ENCODE measurements at places on chromosomes 4 and X.

GRCh38 chrX:27715610-27716009 is 92.2 kb upstream of the MAGEB10 start:
- DNase-seq: no peak

- DNase-seq: no peak
These were observed 32.4 kb upstream of the MGST2 start for GRCh38 chr4:139633195-139633594.

DNA sequence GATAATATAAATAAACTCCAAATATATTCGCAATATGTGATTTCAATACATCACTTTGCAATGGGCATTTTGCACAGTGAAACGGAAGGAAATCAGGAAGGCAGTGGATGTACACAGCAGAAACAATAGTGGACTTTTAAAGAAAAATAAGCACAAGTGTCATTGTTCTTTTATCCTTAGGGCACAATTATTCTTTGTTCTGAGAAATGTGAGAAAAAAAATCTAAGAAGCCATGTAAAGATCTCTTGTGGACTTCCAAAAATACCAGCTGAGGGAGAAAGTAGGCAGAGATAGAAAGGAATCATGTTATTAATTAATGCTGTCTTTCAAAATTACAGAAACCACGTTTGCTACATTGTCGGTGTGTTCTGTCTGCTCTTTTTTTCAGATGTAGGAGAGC is 17.6 kb upstream of the PRRG1 start:
- no peak for DNase-seq

GRCh38 chr4:11814758-11815157 is 386.1 kb upstream of the HS3ST1 start:
- no peak for DNase-seq

DNA sequence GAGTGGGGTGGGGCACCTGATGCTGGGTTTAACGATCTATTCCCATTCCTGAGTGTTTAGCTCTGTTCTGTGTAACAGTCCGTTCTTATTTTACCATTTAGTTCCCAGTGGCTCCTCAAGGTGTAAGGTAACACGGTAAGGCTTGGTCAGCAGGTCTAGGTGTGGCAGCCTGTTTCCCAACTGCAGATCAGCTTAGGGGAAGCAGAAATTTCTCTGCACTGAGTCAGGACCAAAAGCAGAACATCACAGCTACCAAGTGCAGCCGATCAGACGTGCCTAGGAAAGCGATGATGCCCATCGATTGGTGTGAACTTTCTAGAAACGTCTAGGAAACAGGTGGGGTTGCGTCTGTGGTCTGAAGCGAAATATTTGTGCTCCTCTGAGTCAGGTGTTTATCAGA is 240.1 kb downstream of the STIM2 start:
- no peak for DNase-seq

GRCh38 chr4:2067446-2068197 is 8.5 kb downstream of the NAT8L start:
- no peak for DNase-seq

DNA sequence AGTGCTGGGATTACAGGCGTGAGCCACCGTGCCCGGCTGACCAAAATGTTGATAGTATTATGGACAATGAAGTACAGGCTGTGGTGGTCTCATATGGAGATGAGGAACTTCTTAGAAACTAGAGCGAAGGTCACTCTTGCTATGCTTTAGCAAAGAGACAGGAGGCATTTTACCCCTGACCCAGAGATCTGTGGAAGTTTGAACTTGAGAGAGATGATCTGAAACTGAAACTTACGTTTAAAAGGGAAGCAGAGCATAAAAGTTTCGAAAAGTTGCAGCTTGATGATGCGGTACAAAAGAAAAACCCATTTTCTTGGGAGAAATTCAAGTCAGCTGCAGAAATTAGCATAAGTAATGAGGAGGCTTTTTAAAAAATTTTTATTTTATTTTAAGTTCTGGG is 8.5 kb upstream of the CTAG2 start:
- no peak for DNase-seq

DNA sequence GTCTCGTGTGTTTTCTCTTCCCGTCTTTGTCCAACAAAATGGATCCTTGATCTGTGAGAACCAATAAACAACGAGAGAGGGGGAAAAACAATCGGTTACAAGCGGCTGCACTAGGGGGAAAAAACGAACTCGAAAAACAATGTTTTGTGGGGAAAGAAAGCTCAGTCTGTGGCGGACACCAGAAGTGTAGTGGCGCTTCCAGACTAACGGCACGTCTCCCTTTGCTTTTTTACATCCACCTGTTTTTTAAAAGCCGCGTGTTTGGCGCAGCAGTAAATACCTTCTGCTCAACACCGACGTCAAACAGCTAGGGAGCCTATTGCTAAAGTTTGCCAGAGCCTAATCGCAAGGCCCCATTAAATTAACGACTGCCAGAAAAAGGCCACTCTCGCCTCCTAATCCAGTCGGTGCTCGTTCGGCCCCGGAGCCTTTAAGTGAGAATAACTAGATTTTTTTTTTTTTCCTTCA is 3.3 kb downstream of the NKX6-1 start:
- no peak for DNase-seq

- no peak for DNase-seq
These were observed 441.9 kb downstream of the INPP4B start for GRCh38 chr4:142404191-142404611.

DNA sequence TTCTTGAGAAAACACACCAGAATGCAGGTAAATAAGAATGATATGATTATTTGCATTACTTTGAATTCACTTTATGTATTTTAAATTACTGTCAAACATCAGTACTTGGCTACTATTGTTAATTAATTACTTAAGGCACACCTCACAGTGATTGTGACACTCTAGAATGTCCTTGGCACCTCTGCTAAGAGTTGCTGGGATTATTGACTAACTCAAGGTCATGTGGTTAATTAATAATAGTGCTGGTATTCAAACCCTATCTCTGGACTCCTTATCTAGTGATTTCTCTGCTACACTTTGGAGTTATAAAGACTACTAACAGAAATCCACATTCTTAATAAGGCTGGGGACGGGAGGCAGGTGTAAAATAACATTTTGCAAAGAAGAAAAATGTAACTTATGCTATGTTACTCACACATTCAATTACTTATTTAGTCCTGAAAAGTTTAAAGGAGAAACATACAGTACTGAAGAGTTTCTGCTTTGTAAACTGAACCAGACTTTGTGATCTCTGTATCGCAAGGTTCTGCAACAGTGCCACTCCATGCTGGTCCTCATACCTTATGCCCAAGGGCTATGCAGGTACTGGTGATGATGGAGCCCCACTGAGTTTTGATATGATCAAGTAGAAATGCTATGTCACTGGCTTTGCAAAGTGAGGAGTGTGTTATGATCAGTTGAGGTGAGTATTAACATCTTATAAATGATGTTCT is 242.7 kb downstream of the MID1IP1 start:
- DNase-seq: no peak

DNA sequence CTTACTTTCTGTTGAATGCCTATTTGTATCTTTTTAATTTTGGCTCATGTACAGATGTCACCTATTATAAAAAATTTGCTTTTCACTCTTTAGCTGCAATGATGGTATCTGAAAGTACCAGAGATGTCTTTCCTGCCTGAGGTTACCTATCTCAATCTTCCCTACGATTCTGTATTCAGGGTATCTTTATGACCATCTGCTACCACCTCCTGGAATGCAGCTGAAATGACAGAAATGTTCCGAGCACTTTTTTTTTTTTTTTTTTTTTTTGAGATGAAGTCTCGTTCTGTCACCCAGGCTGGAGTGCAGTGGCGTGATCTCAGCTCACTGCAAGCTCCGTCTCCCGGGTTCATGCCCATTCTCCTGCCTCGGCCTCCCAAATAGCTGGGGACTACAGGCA is 136.4 kb downstream of the REPS2 start:
- DNase-seq: no peak

- no peak for DNase-seq
These were observed 21.1 kb upstream of the HSFX4 start for GRCh38 chrX:149908308-149908707.

GRCh38 chr4:6561706-6562371 is 13.2 kb upstream of the MAN2B2 start:
- DNase-seq: no peak

- DNase-seq: no peak
These were observed 64.8 kb downstream of the TSC22D3 start for GRCh38 chrX:107710617-107711391.

- DNase-seq: no peak
These were observed 56.0 kb upstream of the STPG2 start for GRCh38 chr4:98199247-98199646.

All from stimulated activated CD4-positive, alpha-beta T cell treated with anti-CD3 and anti-CD28 coated beads, Interleukin-15, amount 100 ng/mL, for 1 hour (primary cell).